Activated gamma-delta T cell treated with anti-CD3 and anti-CD28 coated beads, Interleukin-2, amount 50 U/mL, for 16 hours (primary cell): ENCODE measurements at places on chromosomes 7 and 10.

DNA sequence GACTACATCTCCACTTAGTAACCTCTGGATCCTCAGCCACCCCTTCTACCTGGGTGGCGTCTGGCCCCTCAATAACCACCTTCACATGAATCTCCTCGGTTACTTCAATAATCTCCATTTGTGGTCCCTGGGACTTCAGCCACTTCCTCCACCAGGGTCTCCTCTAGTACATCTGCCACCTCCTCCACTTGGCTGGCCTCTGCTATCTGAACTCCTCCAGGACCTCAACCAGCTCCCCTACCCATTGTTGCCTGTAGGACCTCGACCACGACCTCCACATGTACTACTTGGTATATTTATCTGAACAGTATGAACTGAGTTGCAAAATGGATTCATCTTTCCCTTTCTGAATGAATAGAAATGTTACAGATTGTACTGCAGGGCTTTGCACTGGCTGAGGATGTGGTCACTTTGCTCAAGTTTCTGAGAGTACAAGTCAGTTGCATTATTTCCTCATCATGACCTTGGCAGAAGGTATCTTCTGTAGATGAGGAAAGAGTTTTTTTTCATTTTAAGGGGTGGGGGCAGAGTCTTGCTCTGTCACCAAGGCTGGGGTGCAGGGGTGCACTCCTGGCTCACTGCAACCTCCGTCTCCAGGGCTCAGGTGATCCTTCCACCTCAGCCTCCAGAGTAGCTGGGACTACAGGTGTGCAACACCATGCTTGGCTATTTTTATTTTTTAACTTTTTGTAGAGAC is 36.0 kb downstream of the MAT1A start:
- DNase-seq: no peak

GRCh38 chr7:90610105-90610504 is 14.0 kb downstream of the CDK14 start:
- DNase-seq: no peak

- DNase-seq: no peak
Observed at GRCh38 chr7:44307301-44307900, 18.0 kb downstream of the CAMK2B start.

- DNase-seq: no peak
Observed at GRCh38 chr7:93933156-93933555, 11.6 kb downstream of the GNG11 start.

DNA sequence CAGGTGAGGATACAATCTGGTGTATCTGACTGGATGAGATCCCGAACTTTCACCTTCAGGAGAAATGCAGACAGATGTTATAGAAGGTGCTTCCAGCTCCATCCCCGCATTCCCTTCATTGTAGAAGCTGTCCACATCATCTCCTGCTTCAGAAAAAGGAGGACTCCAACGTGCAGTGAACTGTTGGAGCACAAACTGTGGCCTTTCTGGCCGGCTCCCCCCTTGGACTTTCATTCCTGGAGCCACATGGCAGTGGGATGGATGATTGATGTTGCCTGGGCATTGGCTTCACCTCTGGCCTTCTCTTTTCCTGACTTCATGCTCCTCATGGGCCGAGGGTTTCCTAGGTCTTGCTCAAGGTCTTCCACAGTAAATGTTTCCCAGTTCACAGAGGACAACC is 29.6 kb upstream of the ZNF273 start:
- DNase-seq: no peak

- no peak for DNase-seq
Observed at GRCh38 chr7:36621396-36621795, 102.9 kb downstream of the AOAH start.

DNA sequence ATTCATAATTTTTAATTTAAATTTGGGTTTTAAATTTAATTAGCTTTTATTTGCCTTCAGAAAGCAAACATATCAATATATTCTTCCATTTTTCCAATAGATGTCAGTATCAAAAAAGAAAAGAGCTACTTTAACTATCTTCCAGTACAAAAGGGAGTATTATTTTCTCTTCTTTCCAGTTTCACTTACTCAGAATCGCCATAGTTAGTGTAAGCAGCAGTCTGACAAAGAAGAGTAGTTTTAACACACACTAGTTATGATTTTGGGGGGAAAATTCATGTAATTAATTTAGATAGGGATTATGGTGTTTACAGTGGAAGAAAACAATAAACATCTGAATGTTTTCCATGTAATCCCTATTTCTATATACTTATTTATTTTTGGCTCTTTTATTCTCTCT is 272.6 kb upstream of the DGKB start:
- no peak for DNase-seq

GRCh38 chr10:96025566-96025965 is 17.8 kb upstream of the CCNJ start:
- no peak for DNase-seq

DNA sequence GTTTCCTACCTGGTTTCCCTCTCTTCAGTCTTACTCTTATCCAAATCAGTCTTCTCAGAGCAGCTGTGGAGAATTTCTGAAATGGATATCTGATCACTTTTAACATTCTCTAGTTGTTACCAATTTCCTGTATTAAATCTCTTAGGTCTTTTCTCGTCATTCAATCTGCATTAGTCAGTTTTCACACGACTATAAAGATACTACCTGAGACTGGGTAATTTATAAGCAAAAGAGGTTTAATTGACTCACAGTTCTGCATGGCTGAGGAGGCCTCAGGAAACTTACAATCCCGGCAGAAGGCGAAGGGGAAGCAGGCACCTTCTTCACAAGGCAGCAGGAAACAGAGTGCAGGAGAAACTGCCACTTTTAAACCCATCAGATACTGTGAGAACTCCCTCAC is 444.8 kb downstream of the GATA3 start:
- DNase-seq: no peak

DNA sequence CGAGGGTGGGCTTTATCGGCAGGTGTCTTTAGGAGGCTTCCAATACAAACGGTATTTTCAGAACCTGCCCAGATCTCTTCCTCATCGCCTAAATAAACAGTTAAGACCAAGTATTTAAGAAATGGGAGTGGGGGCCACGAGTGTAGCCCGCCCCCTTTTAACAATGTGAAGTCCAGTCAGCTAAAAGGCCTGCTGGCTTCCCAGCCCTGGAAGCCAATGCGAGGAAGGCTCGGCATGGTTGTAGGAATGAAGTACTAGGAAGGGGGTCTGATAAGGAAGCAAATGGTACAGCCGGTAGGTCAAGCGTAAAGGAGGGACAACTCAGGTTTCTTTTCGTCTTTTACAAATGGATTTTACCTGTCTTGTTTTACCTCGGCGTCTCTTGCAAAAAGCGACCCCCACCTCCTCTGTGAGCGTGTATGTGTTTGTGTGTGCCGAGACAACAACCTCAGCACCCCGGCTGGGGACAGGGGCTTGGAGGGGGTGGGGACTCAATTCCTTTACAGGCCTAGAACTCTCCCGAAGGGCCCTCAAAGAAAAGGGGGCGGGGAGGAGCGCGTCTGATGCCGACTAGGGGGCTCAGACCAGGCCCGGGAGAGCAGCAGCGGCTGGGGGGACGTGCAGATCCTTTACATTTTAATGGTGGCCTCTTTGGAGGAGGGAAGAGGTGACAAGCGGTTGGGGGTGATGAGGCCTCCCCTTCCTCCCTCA is 147.6 kb downstream of the GPR85 start:
- DNase-seq: no peak

DNA sequence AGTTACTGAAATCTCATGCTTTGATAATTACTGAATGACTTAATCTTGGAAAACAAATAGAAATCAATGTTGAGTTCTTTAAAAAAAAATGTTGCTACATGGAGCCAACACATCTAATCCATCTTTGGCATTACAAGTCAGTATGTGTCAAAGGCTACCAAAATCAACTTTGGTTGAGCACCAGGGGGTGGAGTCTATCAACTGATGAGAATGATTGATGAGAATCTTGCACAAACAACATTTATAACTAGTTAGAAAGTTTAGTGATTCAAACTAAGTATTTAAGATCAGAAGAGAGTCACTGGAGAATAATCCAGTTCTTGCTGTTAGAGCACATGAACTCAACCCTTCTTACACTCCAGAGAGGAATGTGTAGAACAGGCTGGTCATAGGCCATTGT is 70.5 kb upstream of the LRRC17 start:
- DNase-seq: no peak
